Left renal cortex interstitium (tissue), 4 donors: ENCODE measurements at places on chromosomes 12 and 14.

- no peak for DNase-seq
Measured at GRCh38 chr14:92529903-92530302, 16.3 kb downstream of the RIN3 start.

GRCh38 chr12:67593461-67594330, 54.8 kb upstream of the DYRK2 start:
- no peak for DNase-seq

GRCh38 chr14:92613681-92614260, 100.2 kb downstream of the RIN3 start:
- no peak for DNase-seq

DNA sequence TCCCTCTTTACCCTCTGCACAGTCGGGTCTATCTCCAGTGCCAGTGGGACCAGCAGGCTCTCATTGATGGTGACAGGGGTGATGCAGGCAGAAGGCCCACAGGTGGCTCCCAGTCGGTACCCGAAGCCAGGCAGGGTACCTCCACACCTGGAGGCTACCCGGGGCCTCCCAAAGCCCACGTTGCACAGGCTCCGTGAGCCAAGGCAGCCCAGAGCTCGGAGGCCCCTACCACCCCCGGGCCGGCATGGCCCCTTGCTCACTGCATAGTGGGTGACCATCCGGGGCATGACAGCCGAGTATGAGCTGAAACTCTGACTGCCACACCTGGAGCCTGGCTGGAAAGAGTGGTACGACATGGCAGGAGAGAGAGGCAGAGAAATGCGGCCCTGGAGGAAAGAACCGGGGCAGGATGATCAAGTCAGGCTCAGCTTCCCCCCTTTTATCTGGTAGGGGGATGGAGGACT, at the start of gene KRT82:
Gene KRT82, minus strand, starts transcription at position 414 of the 464 bp plus-strand sequence. Its CDS starts 58 bp downstream, at position 356.
- no peak for DNase-seq

- no peak for DNase-seq
Measured at GRCh38 chr14:81849714-81850113, 316.1 kb upstream of the SEL1L start.

- no peak for DNase-seq
Measured at GRCh38 chr12:53657041-53657440, 18.8 kb downstream of the ATP5MC2 start.

DNA sequence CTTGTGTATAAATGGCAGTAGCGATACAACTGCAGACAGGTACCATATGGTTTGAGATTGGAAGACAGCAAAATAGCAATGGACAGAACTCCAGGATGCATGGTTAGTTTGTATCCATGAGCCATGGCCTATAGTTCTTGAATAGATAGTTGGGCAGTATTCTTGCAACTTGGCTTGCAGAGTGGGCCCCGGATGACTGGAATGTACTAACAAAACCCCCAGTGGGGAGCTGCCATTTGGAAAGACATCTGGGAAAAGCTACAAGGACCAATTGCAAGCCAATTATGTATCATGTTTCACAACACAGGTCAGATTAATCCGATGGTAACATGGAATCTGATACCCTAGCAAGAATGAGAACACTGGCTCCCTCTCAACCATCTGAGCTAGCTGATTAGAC, 279.6 kb downstream of the RERGL start:
- no peak for DNase-seq

GRCh38 chr14:50452296-50452695, 55.6 kb upstream of the CDKL1 start:
- no peak for DNase-seq

DNA sequence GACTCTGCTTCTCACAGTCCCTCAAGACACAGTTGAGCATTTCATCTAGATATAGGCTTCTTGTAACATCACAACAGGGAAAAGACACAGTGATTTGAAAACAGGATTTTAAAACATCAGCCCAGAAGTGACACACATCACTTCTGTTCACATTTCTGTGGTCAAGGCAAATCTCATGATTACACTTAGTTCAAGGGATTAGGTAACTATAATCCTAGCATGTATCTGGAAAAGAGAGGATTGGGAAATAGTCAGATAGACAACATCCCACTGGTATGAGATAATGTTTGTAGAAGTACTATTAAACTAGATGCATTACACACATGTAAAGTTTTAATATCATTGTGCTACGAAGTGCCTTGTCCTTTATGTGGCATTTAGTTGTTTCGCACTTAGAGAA, 252.6 kb upstream of the PRKD1 start:
- no peak for DNase-seq

DNA sequence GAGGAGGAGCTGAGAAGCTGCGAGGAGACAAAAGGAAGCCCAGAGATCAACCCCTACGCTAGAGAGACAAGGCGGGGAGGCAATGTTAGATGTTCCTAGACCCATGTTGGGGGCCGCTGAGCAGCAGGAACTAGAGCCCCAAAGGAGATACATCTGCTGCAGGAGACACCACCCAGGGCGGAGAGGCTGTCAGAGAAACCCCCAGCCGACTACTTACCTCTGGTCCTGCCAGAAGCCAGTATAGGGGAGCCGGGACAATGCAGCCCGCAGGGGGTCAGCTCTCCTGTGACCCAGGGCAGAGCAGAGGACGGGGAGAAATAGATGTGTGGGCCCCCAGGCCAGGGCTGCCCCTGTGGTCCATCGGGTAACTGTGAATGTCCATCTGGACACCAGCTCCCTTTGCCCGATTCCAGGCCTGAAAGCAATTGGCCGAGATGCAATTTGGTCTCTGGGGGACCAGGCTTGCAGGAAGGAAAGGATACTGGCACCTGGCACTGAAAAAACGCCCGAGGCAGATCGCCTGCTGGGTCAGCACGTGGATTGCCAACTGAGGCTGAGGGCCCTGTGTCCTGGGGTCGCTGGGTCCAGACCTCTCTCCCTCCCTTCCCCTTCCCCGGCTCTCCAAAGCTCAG, 34.9 kb downstream of the SYNE3 start:
- DNase-seq: no peak

DNA sequence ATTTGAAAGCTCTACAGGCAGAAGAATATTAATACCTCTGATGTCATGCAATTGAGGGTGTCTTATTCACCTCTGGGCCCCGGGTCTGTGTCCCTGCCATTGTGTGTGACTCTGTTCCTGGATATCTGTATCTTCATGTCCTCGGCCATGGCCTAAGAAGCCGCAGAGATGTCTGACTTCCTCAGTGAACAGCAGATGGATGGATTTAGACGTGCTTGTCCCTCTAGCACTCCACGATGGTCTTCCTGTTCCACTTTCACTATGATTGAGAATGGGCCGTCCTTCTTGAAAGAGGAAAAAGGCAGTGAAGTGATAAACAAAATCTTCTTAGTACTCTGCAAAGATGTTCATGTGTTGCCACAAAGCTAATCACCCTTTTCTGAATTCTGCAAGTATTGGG, 217.4 kb downstream of the SLC41A2 start:
- no peak for DNase-seq

DNA sequence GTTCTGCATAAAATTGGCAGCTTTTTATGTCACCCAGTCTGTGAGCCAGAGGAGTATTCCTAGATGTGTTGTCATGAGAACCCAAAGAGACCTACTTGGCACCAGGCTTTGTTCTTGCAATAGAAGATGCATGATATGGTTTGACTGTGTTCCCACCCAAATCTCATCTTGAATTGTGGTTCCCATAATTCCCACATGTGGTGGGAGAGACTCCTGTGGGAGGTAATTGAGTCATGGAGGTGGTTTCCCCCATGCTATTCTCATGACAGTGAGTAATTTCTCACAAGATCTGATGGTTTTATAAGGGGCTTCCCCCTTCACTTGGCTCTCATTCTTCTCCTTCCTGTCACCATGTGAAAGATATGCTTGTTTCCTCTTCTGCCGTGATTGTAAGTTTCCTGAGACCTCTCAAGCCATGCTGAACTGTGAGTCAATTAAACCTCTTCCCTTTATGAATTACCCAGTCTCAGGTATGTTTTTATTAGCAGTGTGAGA, 572.0 kb upstream of the ATP2B1 start:
- no peak for DNase-seq

- no peak for DNase-seq
Measured at GRCh38 chr12:43914391-43914790, 78.5 kb downstream of the TMEM117 start.

DNA sequence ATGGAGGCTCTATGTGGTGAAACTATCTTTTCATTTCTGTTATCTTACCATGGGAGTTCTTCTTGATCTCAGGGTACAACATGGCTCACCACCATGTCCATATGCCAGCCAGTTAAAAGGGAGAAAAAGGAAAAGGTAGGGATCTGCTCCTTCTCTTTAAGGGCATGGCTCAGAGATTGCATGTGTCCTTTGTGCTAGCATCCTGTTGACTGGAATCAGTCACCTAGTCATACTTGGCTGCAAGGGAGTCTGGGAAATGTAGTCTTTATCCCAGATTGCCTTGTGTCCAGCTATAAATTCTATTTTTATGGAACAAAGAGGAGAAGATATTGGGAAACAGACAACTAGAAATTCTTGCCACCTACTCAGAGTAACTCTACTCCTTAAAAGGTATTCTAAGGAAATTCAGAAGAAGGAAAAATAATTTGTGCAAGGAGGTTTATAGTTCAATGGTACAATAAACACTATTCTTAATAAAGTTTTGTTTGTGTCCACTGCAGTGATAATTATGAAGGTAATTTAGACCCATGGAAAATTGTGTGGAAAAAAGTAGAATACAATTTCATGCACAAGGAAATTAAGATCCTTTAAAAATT, 86.4 kb upstream of the RPH3A start:
- DNase-seq: no peak
